ENCODE measurements at places on chromosomes 5 and 9.

DNA sequence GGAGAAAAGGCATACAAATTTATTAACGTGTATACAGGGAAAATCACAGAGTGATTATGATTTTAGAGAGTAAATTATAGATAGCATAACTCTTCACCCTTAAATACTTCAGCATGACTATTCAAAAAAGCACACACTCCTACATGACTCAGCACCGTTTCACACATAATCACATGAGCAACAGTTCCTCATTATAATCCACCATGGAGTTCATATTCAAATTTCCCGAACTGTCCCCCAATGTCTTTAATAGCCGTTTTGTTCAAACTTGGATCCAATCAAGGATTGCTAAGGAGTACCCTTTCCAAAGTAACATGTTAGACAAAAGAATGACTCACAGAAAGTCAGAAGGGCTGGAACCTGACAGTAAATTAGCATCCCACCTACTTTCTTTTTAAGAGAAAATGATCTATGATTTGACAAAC lies 32.1 kb downstream of the RAPGEF1 start:
- DNase-seq = no peak

DNA sequence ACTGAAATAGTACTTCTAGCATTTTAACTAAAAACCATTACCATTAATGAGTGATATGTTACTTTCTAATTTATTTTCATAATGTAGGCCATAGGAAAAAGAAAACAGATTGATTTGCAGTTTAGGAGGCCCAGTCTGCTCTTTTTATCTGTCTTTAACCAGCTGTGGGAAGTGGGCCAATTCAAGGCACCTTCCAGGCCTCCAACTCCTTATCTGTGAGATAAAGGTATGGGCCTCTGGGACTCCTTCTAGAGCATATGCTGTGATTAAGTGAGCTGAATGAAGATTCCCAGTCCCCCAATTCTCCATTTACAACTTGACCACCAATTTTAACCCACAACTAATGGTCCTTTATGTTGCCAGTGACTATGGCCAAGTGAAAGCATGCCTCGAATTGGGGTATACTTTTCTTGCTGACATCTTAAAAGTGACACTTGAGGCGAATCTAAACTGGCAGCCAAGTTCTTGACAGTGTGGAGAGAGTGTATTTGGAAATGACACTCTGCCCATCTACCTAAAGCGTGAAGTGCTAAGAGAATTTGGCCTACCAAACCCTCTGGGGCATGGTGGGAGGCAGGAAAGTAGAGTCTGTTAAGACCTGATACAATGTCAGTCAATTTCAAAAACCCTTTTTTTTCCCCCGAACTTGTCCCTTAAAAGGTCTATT lies 88.3 kb downstream of the PIK3R1 start:
- no peak for DNase-seq

GRCh38 chr5:3024554-3024953 lies 273.1 kb upstream of the IRX2 start:
- no peak for DNase-seq

DNA sequence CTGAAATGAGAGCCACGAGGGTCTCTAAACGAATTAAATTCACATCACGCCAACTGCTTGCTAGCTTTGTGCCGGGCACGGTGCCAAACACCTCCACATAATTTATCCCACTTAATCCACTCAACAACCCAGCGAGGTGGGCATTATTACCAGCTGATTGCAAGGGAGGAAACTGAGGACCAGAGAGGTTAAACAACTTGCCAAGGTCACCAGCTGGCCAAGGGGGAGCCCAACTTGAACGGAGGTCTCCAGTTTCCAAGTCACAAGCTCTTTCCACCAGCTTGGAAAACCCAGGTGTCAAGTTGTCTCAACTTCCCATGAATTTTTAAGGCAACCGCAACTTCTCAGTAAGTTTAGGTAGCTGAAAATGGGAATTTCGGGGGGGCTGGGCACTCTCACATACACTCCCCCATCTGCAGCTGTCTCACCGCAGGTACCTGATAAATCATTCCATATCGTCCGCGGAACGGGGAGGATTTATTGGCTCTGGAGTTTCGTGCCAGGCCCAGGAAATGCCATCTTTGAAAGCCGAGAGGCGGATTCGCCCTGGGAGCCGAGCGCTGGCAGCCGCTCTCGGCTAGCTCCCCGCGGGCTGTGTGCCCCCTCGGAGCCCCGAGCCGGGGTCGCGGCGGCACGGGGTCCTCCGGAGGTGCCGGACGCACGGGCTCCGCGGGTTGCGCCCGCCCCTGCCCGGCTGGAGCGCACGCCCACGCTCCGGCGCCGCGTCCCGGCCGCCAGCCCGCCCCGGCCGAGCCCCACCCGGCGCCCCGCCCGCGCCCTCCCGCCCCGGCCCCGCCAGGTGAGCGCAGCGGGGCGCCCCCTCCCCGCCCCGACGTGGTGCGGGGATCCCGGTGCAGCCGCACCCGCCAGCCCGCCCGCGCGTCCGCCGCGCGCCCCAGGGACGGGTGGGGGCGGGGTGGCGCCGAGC lies 617 bp downstream of the PTPN3 start:
- DNase-seq = no peak

GRCh38 chr9:69923972-69924371 lies 103.4 kb downstream of the CFAP95 start:
- no peak for DNase-seq

GRCh38 chr5:15243301-15244020 lies 256.5 kb upstream of the FBXL7 start:
- DNase-seq = no peak

DNA sequence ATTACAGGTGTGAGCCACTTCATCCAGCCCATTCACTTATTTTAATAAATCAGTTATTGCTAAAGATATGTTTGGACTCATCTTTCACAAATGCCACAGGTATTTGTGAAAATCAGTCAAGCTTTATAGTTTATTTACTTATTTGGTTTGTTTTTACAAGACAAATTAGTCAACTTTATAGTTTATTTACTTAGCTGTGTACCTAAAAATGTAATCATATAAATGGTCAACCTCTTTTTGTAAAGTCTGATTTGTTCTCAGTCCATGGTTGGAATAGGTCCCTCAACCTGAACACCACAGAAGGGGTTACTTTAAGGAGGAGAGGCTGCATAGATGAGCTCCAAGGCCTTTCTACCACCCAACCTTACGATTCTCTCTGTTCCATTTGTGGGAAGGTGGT lies 80.2 kb downstream of the GNAQ start:
- no peak for DNase-seq

DNA sequence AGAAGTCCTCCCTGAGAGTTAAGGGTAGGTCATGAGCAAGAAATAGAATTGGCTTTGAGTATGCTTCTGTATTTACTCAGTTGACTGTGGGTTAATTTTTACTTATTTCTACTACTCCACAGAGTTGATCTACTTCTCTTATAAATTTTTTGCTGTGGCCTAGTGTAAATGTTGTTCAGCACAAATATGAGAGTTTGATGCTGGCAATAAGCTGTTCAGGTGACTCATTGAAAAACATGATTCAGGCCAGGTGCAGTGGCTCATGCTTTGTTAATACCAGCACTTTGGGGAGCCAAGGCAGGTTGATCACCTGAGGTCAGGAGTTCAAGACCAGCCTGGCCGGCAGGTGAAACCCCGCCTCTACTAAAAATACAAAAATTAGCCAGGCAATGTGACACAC lies 4.5 kb upstream of the CDK7 start:
- no peak for DNase-seq

DNA sequence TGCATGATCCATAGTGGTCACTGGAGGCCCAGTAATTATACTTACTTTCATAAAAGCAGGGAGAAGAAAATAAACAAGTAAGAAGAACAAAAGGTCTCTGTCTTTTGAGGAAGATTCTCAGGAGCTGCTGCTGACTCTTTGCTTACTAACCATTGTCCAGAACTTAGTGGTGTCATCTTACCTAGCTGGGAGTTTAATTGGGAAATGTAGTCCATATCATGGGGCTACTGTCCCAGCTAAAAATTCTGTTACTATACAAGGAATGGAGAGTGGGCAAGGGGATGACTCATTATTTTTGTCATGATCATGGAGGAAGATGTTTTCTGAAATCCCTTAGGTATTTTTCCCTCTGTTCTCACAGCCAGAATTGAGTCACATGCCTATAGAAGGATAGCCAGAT lies 639.3 kb downstream of the MTRR start:
- DNase-seq = no peak

- no peak for DNase-seq
Measured at GRCh38 chr9:92612292-92612691, 57.6 kb downstream of the IPPK start.

DNA sequence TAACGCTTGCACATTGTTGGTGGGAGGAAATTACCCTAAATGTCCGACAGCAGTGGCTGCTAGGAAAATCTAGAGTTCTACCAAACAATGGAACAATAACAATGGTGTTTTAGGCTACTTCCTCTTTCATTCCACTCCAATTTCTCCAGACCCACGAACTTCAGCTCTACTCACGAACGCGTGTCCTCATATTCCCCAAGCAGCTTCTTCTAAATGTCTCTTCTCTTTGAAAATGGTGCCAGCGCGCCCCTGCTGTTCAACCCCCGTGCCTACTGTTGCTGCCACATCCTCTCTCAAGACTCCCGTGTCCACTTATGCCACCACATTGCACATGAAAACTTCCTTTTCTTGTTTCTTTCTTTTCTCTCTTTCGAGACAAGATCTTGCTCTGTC lies 25.6 kb downstream of the OR2V2 start:
- no peak for DNase-seq

- DNase-seq = no peak
Measured at GRCh38 chr5:197892-198489, 6.7 kb downstream of the LRRC14B start.

DNA sequence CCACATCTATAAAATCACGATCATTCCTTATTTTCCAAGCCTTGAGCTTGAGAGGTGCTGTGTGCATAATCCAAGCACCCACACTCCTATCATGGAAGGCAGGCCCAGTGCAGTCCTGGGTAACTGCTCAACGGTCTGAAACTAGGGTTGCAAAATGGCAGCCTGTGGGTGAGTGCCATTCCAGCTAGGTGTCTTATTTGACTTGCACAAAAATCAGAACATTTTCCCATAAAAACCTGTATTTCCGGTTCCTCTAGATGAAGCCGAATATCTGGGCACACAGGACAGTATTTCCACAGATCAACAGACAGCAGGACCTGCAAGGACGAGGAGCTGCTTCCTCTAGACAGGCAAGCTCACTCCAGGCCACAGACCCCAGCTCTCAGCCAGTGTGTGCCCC lies 588.8 kb downstream of the BNC2 start:
- no peak for DNase-seq

DNA sequence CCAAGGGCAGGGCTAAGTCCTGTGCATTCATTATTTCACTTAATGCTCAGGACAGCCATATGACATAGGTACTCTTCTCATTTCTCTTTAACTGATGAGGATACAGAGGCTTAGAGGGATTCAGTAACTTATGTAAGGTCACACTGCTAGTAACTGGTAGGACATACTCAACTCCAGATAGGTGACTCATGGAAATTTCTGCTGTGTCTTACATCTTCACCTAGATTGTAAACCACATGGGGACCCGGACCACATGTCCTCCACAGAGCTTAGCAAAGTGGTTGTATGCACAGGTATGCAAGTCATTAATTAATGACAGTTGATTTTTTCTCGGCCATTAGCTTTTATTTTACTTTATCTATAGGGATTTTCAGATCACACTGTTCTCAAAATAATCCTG lies 29.3 kb downstream of the SLC1A1 start:
- no peak for DNase-seq

DNA sequence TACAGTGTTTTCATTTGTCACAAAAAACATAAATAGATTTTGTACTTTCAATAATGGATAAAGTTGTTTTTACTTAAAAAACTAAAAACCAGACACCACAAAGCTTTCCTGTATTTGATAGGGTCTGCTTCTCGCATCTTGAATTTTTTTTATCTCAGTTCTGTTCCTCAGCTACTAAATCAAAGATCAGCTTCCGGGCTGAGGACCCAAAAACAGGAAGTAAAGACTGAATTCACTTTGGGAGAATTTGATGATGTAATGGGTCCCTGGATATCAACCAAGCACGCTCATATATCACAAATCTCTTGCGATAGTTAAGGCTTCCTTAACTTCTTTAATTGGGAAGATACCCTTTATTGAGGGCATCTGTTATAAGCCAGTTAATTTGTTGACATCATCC lies 24.1 kb downstream of the ITK start:
- no peak for DNase-seq

GRCh38 chr5:140182075-140182711 lies 7.2 kb downstream of the CYSTM1 start:
- no peak for DNase-seq

DNA sequence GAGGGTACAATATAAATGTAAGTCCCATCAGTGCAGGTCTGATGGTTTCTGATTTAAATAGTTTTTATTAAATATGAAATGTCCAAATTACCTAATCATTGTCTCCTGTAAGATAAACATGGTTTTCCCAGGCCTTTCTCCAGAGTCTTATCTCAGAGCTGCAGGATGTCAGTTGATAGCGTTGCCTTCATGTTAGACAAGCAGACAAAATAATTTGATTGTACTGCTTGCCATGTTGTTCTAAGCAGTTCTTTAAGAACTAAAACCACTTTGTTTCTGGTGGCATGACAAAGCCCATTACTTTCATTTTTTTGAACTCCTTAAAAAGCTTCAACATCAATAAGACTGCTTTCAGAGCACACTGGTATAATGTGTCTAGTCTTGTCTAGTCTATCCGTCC lies 1073.5 kb downstream of the MAT2B start:
- no peak for DNase-seq

- DNase-seq = no peak
Measured at GRCh38 chr9:682633-683508, 158.6 kb upstream of the DMRT1 start.

- no peak for DNase-seq
Measured at GRCh38 chr9:107896544-107896943, 407.0 kb upstream of the KLF4 start.

- DNase-seq = no peak
Measured at GRCh38 chr5:178142642-178143041, 11.0 kb downstream of the NHP2 start.

GRCh38 chr5:4156889-4157288 lies 561.3 kb downstream of the IRX1 start:
- DNase-seq = no peak

GRCh38 chr5:164071671-164072070 lies 566.3 kb downstream of the MAT2B start:
- DNase-seq = no peak
